Naive B cell (primary cell): ENCODE measurements at places on chromosomes 2 and 18. TPM values are rescaled to one million over a fixed set of nuclear protein-coding genes. Genes with fewer than 3 reads are reported as not detected.

LRRTM4 gene
- not detected for polyA plus RNA-seq

CCBE1 gene
- not detected for polyA plus RNA-seq

MOGAT1 gene
- not detected for polyA plus RNA-seq

FAM237A gene
- not detected for polyA plus RNA-seq

PLCD4 gene
- polyA plus RNA-seq, result 0.21 TPM

CELF4 gene
- 0.22 TPM for polyA plus RNA-seq

PLGLB2 gene
- 1.5 TPM for polyA plus RNA-seq

BAZ2B gene
- 23.1 TPM for polyA plus RNA-seq

BCL11A gene
- 227 TPM for polyA plus RNA-seq

NFE2L2 gene
- polyA plus RNA-seq, result 56.4 TPM

LTBP1 gene
- polyA plus RNA-seq, result 0.67 TPM

MAL gene
- polyA plus RNA-seq, result not detected

ITPRIPL1 gene
- polyA plus RNA-seq, result 1.4 TPM

CCDC88A gene
- 2.7 TPM for polyA plus RNA-seq

LIPT1 gene
- polyA plus RNA-seq, result 17.4 TPM

PCARE gene
- not detected for polyA plus RNA-seq

- no peak for DNase-seq
- H3K27ac ChIP-seq, result no peak overlapping the region
- no peaks in the 10 kb centered on the region for H3K36me3 ChIP-seq
- H3K27me3 ChIP-seq, result peaks cover 8% of the 10 kb centered on the region
- H3K4me3 ChIP-seq, result no peak overlapping the region
These were observed 51.5 kb downstream of the EDAR start for GRCh38 chr2:108937367-108938017.

GRCh38 chr2:85594715-85595300 lies 737 bp upstream of the RNF181 start:
- peak overlapping the region; percentile 99 for H3K4me3 ChIP-seq
- peaks cover 39% of the 10 kb centered on the region for H3K4me1 ChIP-seq
- H3K36me3 ChIP-seq, result no peaks in the 10 kb centered on the region
- no peaks in the 10 kb centered on the region for H3K27me3 ChIP-seq
- peak overlapping the region; percentile 98 for H3K27ac ChIP-seq
- no peak for DNase-seq

- H3K4me3 ChIP-seq, result peak overlapping the region; percentile 97
- peaks cover 60% of the 10 kb centered on the region for H3K4me1 ChIP-seq
- peak overlapping the region; percentile 98 for H3K27ac ChIP-seq
- no peak for DNase-seq
These were observed 790 bp downstream of the TMEM185B start for GRCh38 chr2:120222186-120223033.

GRCh38 chr18:26550998-26551694 lies 2.8 kb upstream of the KCTD1 start:
- peaks cover 24% of the 10 kb centered on the region for H3K4me1 ChIP-seq
- DNase-seq, result no peak
- H3K27ac ChIP-seq, result no peak overlapping the region
- H3K27me3 ChIP-seq, result peaks cover 44% of the 10 kb centered on the region
- no peaks in the 10 kb centered on the region for H3K36me3 ChIP-seq

- peaks cover 22% of the 10 kb centered on the region for H3K4me1 ChIP-seq
- no peak overlapping the region for H3K27ac ChIP-seq
- DNase-seq, result no peak
- H3K36me3 ChIP-seq, result no peaks in the 10 kb centered on the region
- H3K4me3 ChIP-seq, result no peak overlapping the region
These were observed 208.4 kb upstream of the CCDC150 start for GRCh38 chr2:196431076-196431475.

DNA sequence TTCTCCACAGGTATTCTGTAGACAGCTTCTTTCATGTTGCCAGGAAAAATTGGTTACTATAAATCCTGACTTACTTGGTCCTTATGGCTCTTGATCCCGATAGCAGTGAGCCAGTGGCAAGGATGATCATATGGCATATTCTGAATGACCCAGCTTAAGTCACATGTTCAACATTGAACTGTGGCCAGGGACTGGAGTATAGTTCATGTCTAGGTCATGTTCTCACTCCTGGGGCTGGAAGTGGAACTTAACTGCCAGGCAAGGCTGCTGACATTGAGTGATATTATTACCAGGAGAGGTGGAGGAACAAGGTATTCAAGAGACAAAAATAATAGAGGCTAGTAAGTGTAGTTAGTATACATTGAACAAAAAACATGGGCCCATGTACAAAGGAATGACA lies 26.2 kb downstream of the R3HDM1 start:
- H3K36me3 ChIP-seq, result no peaks in the 10 kb centered on the region
- no peak overlapping the region for H3K27ac ChIP-seq
- H3K4me3 ChIP-seq, result no peak overlapping the region
- H3K27me3 ChIP-seq, result no peaks in the 10 kb centered on the region

GRCh38 chr2:241649927-241650326 lies 12.4 kb downstream of the ATG4B start:
- H3K27ac ChIP-seq, result no peak overlapping the region
- H3K27me3 ChIP-seq, result no peaks in the 10 kb centered on the region
- no peak for DNase-seq

GRCh38 chr2:39852831-39853230 lies 73.8 kb upstream of the THUMPD2 start:
- no peaks in the 10 kb centered on the region for H3K36me3 ChIP-seq
- no peak overlapping the region for H3K4me3 ChIP-seq
- H3K27me3 ChIP-seq, result no peaks in the 10 kb centered on the region
- H3K4me1 ChIP-seq, result peaks cover 19% of the 10 kb centered on the region

DNA sequence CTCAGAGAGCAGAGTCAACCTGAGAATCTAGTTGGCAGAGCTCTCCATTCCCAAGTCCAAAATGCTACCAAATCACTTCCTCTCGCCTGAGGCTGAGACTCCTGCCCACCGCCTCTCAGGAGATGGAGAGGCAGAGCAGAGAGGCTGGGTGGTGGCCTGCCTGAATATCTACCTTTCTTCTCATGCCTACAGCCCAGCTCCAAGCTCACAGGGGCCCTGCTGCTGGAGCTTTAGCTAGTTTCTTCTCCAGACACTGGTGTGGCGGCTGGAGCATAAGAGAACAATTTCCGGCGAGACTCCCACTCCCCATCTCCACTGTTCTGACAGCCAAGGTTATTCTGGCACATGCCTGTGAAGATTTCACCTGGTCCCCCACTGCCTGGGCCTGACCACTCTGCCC lies 8.1 kb upstream of the CYP26B1 start:
- no peak overlapping the region for H3K4me3 ChIP-seq
- no peaks in the 10 kb centered on the region for H3K4me1 ChIP-seq
- peaks cover 37% of the 10 kb centered on the region for H3K27me3 ChIP-seq
- no peaks in the 10 kb centered on the region for H3K36me3 ChIP-seq
- DNase-seq, result no peak

DNA sequence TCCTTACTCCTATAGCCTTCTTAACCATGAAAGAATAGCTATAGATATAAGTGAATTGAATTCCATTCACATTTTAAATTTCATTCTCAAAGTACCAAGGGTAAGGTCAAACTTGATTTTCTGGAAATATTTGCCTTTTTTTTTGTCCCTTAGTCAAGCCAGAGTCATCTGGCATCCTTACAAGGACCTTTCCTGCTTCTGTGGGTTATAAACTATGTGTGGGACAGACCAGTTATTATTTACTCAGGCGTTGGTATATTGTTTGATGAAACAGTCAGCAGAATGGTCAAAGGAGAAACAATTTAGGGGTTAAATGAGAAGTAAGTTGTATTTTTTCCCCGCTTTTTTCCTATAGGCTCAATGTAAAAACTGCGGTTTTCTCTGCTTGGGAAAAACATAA lies 1103.2 kb upstream of the ZEB2 start:
- H3K4me3 ChIP-seq, result no peak overlapping the region
- no peaks in the 10 kb centered on the region for H3K4me1 ChIP-seq
- no peaks in the 10 kb centered on the region for H3K36me3 ChIP-seq
- no peak overlapping the region for H3K27ac ChIP-seq

DNA sequence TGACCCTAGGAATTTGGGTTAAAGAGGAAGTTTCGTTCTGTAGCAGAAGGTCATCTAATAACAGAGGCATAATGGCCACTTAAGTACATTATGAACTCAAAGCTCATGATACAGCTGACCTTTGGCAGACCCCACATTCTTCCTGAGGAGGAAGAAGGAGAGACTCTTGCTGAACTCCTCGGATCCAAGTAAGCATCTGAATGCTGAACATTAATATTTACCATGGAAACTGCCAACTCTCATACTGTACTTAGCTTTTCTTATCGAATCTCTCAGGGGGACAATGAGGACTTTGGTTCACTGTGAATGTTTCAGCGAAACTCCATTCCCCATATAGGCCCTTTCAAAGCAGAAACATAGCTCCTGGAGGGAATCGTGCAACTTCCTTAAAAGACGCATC lies 781.4 kb upstream of the GYPC start:
- H3K27ac ChIP-seq, result no peak overlapping the region
- no peak for DNase-seq
- H3K4me1 ChIP-seq, result no peaks in the 10 kb centered on the region
- no peaks in the 10 kb centered on the region for H3K27me3 ChIP-seq

DNA sequence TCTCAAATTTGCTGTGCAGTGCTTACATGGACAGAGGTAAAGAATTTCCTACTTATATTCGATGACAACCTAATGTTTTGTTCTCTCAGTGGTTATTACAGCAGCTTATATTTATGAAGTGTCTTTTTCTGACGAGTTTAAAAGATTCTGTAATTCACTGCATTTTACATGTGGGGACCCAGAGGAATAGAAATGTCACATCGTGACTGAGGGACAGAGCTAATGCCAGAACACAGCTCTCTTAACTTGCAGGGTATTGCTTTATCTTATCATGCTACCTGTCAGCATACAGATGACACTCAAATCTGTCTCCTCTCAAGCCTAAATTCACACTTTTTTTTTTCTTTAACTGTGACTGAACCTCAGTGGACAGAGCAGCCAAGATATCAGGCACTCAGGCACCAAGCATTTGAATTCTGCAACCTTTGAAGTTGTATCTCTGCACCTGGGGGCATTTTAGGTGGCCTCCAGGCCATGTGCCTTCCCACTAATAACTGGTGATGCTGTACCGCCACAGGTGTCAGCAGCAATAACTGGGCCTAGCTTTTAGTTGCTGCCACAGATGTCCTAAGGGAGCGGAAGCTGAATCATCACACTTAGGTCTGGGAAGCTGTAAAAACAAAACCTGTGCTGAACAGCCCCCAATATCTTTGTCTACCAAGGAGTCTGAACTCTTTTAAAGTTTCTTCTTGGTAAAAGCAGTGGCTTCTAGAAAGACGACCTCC lies 315.8 kb upstream of the NRP2 start:
- no peak overlapping the region for H3K4me3 ChIP-seq
- H3K27me3 ChIP-seq, result peaks cover 3% of the 10 kb centered on the region
- DNase-seq, result no peak
- H3K36me3 ChIP-seq, result no peaks in the 10 kb centered on the region

GRCh38 chr2:37737507-37737906 lies 66.1 kb upstream of the CDC42EP3 start:
- no peak overlapping the region for H3K4me3 ChIP-seq
- no peak for DNase-seq
- no peaks in the 10 kb centered on the region for H3K4me1 ChIP-seq

DNA sequence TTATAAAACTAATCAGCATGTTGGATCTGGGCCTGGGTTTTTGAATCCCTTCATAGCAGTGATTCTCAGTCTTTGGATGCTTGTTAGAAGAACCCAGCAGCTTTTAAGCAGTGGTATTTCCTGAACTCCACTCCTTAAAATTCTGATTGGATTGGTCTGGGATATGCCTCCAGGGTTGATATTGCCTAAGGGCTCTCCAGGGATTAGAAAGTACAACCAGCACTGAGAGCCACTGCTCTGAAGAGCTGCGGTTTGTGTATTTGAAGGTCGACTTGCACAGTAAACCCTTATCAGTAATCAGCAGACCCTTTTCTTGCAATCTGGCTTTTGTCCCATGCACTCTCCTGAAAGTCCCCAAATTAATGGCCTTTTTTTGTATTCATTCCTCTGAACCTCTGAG lies 17.0 kb upstream of the RBMS1 start:
- H3K27ac ChIP-seq, result no peak overlapping the region
- H3K4me3 ChIP-seq, result no peak overlapping the region
- no peak for DNase-seq
- H3K27me3 ChIP-seq, result no peaks in the 10 kb centered on the region

DNA sequence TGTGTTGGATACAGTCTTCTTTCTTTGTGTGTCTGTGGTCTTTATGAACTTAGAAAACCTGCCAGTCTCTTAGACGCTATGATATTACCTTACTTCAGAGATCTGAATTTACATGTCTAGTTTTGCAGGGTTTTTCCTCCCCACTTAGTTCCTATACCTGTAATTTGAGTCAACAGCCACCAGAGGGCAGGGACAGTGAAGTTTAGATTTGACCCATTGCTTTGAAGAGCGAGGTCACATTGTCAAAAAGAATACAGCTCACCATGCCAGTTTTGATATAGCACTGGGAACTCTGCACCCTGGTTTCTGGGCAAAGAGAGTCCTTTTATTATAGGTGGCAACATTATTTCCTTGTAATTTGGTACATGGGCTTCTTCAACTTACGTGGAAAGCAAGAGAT lies 102.3 kb downstream of the MAPK4 start:
- no peak overlapping the region for H3K27ac ChIP-seq
- no peak overlapping the region for H3K4me3 ChIP-seq
- no peaks in the 10 kb centered on the region for H3K4me1 ChIP-seq

DNA sequence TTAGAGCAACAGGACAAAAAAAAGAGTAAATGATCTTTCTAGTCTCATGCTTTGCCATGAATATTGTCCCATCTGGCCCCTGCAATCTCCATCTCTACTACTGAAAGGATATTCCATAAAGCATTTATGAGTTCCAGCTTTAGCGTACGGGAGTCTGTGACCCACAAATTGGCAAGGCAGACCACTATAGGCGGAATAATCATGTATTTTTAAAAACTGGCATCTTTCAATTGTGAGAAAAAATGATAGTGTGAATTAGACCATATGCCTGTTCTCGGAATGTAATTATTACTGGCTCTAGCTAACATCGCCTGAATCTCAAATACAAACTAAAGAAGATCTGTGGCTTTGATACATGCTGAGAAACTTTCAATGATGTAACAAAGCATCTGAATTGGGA lies 738.1 kb upstream of the NXPH2 start:
- no peaks in the 10 kb centered on the region for H3K27me3 ChIP-seq
- no peak for DNase-seq
- no peaks in the 10 kb centered on the region for H3K4me1 ChIP-seq
- no peaks in the 10 kb centered on the region for H3K36me3 ChIP-seq

DNA sequence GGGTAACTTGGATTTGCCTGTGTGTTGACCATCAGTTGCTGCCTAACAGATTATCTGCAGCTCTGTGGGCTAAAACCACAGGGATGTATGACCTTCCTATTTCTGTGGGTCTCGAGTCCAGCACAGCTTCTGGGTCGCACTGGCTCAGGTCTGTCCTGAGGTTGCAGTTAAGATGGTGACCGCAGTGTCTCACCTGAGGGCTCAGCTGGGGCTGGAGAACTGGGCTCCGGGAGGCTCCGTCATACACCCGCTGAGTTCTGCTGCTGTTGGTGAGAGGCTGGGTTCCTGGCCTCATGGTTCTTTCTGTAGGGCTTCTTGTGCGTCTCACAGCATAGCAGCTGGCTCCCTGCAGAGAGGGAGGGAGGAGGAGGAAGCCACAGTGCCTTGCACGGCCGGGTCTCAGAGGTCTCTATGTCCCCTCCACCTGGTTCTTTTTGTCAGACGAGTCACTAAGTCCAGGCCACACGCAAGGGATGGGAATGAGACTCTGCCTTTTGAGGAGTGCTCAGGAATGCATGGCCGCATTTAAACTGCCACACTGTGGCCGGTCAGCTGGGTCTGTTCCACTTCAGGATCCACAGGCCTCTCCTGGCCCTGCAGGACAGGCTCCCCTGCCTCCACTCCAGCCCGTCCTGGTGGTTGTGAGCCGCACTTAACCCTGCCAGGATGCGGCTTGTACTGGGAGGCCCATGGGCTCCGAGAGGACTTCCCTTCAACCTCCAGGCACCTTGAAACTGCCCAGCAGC lies 67.2 kb downstream of the ADI1 start:
- no peak overlapping the region for H3K4me3 ChIP-seq
- H3K4me1 ChIP-seq, result peaks cover 4% of the 10 kb centered on the region
- H3K36me3 ChIP-seq, result peaks cover 28% of the 10 kb centered on the region
- no peak for DNase-seq
- H3K27ac ChIP-seq, result no peak overlapping the region
